T-helper 2 cell (primary cell): ENCODE measurements at places on chromosomes 5 and 9.

- no peak for DNase-seq
Measured at GRCh38 chr9:104746798-104747197, 685 bp upstream of the NIPSNAP3A start.

GRCh38 chr9:129173296-129174101 lies 4.6 kb downstream of the IER5L start:
- no peak for DNase-seq

DNA sequence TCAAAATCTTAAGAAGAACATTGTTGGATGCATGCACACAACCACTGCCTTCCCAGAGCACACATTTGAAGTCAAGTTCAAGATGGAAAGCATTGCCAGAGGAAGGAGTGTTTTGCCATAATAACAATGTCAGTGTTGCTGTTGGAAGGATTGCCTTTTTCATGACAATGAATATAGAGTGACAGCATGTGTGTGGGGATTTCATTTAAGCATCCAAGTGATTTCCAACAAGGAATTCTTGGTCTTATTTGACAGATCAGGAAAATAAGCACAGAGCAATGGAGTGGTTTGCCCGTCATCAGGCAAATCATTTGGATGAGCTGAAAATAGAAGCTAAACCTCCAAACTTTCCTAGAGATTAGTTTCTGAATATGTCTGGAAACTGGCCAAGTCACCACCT lies 140.0 kb upstream of the RAI14 start:
- DNase-seq = no peak

GRCh38 chr9:12461763-12462460 lies 231.3 kb upstream of the TYRP1 start:
- no peak for DNase-seq

- no peak for DNase-seq
Measured at GRCh38 chr5:178256746-178257145, 24.1 kb upstream of the PHYKPL start.

GRCh38 chr9:37956423-37956820 lies 52.5 kb upstream of the SLC25A51 start:
- no peak for DNase-seq

DNA sequence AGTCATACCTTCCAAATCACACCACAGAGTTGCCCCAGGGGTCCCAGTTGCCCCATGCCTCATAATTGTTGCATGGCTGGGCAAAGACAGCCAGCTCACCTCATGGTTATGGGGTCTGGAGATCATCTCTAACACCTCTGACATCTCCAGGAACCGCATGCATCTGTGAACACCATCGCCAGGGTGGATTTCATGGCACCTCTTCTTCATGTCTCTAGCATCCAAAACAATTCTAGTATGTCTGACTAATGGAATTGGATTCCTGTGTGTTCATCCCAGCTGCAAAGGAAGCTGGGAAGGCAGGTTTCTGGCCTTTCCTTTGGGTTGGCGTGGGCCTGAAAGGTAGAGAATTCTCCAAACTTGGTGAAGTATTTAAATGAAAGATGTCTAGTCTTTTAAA lies 122.3 kb upstream of the ABCA1 start:
- no peak for DNase-seq

GRCh38 chr5:71830681-71831539 lies 111.8 kb downstream of the CARTPT start:
- no peak for DNase-seq

- no peak for DNase-seq
Measured at GRCh38 chr5:176438959-176439757, 9.0 kb upstream of the FAF2 start.

DNA sequence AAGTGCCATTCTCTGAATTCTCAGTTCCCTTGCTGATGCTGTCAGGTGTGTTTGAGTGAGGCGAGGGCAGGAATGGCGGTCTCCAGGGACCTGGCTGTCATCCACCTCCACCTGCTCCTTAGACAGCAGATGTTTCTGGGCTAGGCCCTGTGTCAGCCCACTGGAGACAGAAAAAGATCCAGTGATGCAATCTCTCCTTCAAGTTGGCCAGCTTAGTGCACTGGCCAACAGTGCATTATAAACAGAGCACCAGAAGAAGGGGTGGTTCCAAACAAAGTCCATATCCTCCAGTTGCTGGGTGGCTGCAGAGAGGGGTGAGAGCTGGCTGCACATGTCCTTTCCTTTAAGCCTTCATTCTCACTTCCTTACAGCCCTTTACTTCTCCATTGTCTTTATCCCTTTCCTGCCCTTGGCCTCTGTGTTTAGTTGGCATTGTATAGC lies 26.5 kb downstream of the NANS start:
- no peak for DNase-seq

GRCh38 chr5:112657804-112658203 lies 79.9 kb upstream of the APC start:
- no peak for DNase-seq

DNA sequence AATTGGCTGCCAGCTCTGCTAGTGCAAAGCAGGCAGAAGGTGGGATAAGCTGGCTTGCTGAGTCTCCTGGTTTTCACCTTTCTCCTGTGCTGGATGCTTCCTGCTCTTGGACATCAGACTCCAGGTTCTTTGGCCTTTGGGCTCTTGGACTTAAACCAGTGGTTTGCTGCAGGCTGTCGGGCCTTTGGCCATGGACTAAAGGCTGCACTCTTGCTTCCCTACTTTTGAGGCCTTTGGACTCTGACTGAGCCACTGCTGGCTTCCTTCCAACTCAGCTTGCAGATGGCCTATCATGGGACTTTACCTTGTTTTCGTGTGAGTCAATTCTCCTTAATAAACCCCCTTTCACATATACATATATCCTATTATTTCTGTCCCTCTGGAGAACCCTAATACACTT lies 1293.9 kb upstream of the CDH6 start:
- DNase-seq = no peak

- no peak for DNase-seq
Measured at GRCh38 chr5:35365758-35366157, 135.5 kb upstream of the PRLR start.

- DNase-seq = no peak
Measured at GRCh38 chr5:80705801-80706200, 51.0 kb upstream of the DHFR start.

DNA sequence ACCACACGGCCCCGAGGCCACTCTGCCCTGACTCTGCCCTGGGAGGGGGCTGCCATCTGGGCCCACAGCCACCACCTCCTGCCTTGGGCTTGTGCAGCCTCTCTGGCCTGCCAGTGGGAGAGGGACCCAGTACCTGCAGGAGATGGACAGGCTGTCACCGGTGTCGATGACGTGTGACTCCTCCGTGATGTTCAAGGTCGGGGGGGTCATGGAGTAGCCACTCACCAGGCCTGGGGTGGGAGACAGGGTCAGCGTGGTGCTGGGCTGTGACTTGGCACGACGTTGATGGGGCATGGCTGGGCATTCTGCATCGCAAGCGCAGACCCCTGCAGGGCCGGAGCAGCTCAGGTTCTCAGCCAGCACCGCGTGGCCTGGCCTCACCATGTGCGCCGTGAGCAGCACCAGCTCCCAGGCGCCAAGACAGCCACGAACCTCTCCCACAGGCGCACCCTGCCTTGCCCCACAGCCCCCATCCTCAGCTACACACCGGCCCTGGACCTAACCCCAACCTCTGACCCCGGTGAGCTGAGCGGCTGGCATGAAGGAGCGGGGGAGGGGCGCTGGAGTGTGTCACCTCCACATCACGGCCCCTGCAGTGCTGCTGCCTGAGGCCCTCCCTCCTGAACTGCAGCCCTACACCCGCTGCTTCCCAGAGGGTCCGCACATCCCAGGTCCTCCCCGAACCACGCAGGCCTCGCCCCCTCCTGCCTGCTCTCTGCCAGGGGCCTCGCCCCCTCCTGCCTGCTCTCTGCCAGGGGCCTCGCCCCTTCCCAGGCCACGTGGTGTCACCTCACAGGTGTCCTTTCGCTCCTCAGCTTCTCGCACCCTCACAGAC lies 17.6 kb downstream of the FLT4 start:
- no peak for DNase-seq

GRCh38 chr5:171571663-171572062 lies 152.2 kb downstream of the FGF18 start:
- no peak for DNase-seq

DNA sequence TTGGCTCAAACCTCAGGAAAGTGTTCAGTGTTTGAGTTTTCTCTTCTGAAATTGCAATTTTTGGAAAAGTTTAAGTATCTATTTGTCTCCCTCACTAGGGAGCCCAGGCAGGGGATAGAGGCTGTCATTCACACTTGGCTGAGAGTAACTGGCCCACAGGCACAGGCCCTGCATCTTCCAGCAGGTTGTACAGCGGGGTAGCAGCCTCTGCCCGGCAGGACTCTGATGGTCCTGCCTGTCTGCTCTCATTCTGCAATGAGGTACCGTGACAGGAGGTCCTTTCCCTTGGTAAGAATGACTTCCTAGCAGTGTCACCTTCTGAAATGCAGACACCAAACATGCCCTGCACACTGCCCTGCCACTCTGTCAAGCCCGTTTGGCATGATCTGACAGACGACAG lies 282.8 kb upstream of the DAP start:
- DNase-seq = no peak

DNA sequence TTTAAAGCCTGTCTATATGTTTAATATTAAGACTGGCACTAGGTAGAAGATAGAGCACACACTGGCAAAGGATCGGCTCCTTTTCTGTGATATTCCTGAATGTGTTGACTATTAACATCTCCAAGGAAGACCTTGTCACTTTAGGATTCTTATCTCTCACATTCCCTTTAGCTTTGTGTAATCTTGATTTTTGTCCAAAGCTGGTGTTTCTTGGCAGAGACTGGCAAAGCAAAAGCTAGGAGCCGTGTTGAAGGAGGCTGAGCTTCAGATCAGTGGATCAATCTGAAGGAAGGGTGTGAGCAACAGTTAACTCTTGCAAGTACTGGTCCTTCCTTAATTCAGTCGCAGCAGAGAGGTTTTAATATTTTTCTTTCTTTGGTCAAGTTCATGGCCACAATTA lies 830.4 kb upstream of the ZNF608 start:
- DNase-seq = no peak

- no peak for DNase-seq
Measured at GRCh38 chr5:54644226-54644625, 126.7 kb downstream of the SNX18 start.

DNA sequence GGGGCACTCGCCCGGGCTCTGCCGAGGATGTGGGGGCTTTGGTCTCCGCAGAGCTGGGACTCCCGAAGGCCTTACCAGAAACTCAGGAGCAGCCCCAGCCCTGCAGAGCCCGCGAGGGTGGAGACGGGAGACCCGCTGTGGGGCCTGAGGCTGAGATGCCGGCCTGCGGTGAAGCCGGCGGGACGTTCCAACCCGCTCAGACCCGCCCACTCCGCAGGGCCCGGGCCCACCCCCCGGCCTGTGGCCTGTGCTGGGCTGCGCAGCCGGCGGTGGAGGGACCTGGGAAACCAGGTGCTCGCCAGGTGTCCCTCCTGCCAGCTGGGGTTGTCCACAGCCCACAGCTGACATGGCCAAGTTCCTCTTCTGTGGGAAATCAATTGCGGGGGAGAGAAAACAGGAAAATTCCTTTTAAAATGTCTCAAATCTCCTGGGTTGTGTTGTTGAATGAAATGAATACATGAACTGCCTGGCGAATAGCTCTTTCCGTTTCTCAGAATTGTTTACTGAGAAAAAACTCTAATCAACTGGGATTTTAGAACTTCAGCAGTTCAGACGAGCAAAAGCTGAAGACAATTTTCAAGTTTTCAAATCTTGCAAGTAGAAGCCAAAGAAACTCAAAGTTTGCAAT lies 49.0 kb upstream of the IRX4 start:
- DNase-seq = no peak

DNA sequence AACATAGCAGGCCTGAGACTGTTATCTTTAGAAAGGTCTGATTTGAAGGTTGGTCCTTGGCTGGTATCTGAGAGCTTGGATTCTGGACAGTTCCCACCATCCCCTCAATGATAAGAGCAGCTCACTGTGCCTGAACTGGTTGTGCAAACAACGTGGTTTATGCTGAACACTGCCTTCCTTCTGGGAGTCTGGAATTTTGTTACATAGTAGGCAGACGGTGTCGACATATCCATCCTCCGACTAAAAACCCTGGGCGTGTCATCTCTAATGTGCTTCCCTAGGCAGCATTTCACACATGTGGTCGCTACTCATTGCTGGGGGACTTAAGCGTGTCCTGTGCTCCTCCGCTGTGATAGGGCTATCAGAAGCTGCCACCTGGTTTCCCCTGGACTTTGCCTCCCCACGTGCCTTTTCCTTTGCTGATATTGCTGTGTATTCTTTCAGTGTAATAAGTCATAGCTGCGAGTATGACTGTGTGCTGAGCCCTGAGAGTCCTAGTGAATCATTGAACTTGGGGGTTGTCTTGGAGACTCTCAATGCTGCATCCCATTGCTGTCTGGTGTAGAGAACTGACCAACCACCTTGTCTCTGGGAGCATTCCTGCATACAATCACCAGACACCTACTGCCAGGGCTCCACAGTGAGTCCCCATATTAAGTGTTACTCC lies 119.1 kb upstream of the TBC1D2 start:
- no peak for DNase-seq

DNA sequence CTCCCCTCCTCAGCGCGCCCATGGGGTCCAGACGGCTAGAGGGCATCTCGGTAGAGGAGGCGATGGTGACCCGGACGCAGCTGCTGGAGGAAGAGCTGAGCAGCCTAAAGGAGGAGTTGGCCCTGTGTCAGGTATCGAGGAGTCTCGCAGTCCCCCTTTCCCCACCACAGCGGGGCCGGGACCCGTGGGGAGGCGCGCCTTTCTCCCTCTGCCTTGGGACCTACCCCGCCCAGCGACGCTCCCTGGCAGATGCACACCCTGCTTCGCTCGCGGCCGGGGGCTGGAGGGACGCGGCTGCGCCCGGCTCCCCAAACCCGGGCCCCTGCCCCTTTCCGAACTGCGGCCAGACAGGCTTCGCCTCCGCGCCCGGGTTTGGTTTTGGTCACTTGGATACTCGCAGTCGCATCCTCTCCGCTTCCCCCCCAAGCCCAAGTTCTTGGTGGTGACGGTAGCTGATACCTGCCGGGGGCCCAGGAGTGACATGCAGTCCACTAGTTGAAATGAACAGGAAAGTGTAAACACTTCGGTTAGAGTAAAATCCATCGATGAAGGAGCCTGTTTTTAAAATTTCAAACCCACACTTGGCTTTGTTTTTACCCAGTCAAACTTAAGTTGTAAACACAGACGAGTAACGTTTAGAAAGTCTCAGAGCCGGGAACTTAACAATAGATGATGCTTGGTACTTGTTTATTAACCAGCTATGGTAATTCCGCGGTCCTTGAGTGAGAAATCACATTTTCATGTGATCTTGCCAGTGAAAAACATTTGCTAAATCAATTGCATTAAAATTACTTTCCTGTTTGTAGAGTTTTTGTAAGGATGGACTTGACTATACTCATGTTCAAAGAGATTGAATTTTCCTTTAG lies 688 bp downstream of the CNTLN start:
- peak; percentile 9 for DNase-seq

DNA sequence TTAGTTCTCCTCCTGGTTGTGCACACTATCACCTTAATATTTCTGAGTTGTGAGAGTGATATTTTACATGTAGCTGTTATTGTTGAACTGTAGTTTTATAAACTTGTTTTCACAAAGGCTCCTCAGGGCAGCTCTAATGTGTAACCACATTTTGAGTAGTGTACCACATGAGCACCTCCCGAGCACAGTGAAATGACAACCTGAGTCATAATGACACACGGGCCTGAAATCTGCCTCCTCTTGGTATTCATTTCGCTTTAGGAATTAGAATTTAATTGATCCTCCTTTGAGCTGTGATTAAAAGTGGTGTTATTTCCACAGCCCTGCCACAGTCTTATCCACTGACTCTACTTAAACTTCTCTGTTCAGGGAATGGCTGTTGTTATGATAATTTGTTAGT lies 7.9 kb downstream of the MTRR start:
- no peak for DNase-seq

GRCh38 chr9:130158001-130158400 lies 14.2 kb upstream of the NCS1 start:
- DNase-seq = no peak
